ENCODE measurements at places on chromosomes 5 and 9. TPM values are rescaled to one million over a fixed set of nuclear protein-coding genes. Genes with fewer than 3 reads are reported as not detected.

GRCh38 chr9:124372038-124372437 is 43.2 kb downstream of the PSMB7 start:
- H3K27me3 ChIP-seq, result no peaks in the 10 kb centered on the region
- no peak overlapping the region for H3K4me3 ChIP-seq
- no peaks in the 10 kb centered on the region for H3K4me1 ChIP-seq
- H3K36me3 ChIP-seq, result peaks cover 6% of the 10 kb centered on the region
- H3K27ac ChIP-seq, result no peak overlapping the region
- DNase-seq, result no peak

- peaks cover 8% of the 10 kb centered on the region for H3K4me1 ChIP-seq
- H3K27me3 ChIP-seq, result no peaks in the 10 kb centered on the region
- H3K27ac ChIP-seq, result no peak overlapping the region
- H3K4me3 ChIP-seq, result no peak overlapping the region
Observed at GRCh38 chr5:37121027-37121426, 128.1 kb downstream of the CPLANE1 start.

GRCh38 chr5:142829801-142830220 is 59.6 kb downstream of the ARHGAP26 start:
- H3K36me3 ChIP-seq, result no peaks in the 10 kb centered on the region
- no peak overlapping the region for H3K27ac ChIP-seq
- H3K4me1 ChIP-seq, result peaks cover 43% of the 10 kb centered on the region
- no peak overlapping the region for H3K4me3 ChIP-seq

DNA sequence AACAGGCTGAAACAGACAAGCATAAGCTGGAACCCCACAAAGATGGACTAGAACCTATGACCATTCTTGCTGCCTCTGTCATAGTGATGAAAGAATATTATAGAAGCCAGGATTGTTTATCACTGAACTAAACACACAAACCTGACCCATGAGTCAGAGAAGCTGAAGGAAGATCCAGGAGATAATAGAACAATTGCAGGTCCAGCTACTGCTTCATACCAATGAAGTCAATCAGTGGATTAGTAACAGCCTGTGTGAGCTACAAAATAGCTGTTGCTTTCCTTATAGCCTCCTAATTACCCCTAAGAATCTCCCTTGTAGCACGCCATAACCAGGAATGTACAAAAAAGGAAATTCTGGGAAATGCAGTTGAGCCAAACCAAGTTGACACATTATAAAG is 459.9 kb upstream of the ZNF462 start:
- H3K27ac ChIP-seq, result no peak overlapping the region
- H3K36me3 ChIP-seq, result no peaks in the 10 kb centered on the region
- H3K4me3 ChIP-seq, result no peak overlapping the region
- no peaks in the 10 kb centered on the region for H3K27me3 ChIP-seq
- no peak for DNase-seq
- H3K4me1 ChIP-seq, result no peaks in the 10 kb centered on the region

- no peaks in the 10 kb centered on the region for H3K4me1 ChIP-seq
- H3K27ac ChIP-seq, result no peak overlapping the region
- no peaks in the 10 kb centered on the region for H3K36me3 ChIP-seq
- no peak for DNase-seq
- H3K4me3 ChIP-seq, result no peak overlapping the region
Observed at GRCh38 chr9:83569326-83569725, 31.1 kb upstream of the FRMD3 start.

SSBP2 gene
- total RNA-seq, result 30.3 TPM

- H3K27ac ChIP-seq, result no peak overlapping the region
- no peak overlapping the region for H3K4me3 ChIP-seq
- no peaks in the 10 kb centered on the region for H3K36me3 ChIP-seq
- peaks cover 8% of the 10 kb centered on the region for H3K27me3 ChIP-seq
- H3K4me1 ChIP-seq, result peaks cover 2% of the 10 kb centered on the region
Observed at GRCh38 chr5:79840084-79840990, 150.7 kb downstream of the CMYA5 start.

GRCh38 chr5:56686337-56687195 is 128.8 kb upstream of the MAP3K1 start:
- no peak overlapping the region for H3K4me3 ChIP-seq
- no peaks in the 10 kb centered on the region for H3K27me3 ChIP-seq
- DNase-seq, result no peak
- H3K36me3 ChIP-seq, result peaks cover 11% of the 10 kb centered on the region

DNA sequence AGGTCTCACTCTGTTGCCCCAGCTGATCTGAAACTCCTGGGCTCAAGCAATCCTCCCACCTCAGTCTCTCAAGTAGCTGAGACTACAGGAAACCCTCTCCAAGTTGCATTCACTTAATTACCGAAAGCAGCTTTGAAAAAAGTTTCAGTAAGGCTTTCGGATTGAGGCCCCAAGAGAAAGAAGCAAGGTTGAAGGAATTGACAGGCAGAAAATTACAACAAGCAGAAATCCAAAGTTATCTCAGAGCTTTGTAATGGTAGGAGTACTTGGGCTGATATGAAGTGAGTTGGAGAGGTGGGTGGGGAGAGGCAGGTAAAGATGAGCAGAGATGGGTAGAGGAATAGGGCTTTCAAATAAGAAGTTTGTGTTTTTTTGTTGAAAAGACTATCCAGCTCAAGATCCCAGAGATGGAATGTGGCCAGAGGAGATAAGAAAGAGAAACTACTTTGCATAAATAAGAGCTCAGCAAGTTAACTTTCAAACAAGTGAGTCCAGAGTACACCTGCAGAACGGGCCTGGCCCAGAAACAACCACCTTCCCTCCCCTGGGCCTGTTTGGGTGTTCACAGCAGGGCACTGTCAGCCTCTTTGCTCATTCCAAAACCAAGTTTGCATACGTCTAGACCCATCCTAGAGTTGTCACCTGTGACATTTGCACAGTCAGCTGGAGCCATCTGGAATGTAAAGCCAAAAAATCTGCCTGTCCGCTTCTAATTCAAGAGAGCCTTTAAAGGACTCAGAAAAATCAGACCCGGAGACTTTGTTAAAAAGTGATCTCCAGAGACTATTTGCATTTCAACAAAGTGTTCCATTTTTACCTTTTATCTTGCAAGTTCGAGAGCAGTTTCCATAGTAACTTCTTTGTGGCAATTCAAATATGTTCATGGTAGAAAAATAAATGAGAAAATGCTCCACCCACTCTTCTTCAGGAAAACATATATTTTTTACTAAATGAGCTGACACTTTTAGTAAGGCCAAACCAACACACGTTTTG is 2.2 kb upstream of the CLINT1 start:
- H3K27ac ChIP-seq, result peak overlapping the region; percentile 60
- H3K4me3 ChIP-seq, result peak overlapping the region; percentile 8
- no peaks in the 10 kb centered on the region for H3K27me3 ChIP-seq

DNA sequence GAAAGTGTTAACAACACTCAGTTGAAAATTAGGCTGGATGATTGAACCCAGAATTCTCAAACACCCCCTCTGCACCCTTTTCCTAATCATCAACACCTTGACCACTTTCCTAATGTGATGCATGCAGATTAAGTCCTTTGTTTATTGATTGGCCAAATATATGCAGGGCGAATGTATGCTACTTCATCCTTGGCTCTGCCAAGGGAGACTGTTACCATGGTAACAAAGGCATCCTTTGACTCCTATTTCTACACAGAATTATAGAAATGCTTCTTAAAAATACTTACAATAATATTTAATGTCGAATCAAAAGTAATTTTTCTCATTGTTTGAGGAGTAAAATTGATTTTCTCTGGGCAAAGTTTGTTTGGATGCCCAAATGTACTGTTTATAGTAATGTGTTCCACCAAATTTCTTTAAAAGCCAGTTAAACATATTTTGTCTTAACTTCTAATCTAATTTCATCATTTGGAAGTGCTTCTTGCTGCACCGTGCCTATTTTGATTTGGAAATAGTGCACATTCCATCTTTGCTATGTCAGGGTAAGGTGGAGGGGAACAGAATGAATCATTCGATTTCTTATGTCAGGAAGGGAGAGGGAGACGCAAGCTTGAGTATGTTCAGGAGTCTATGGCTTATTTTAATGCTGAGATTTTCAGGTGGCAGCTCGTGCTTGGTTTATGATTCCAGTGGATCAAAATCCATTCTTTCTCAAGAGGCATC is 1384.3 kb upstream of the WWC1 start:
- H3K4me1 ChIP-seq, result no peaks in the 10 kb centered on the region
- no peaks in the 10 kb centered on the region for H3K36me3 ChIP-seq
- H3K4me3 ChIP-seq, result no peak overlapping the region
- no peaks in the 10 kb centered on the region for H3K27me3 ChIP-seq
- H3K27ac ChIP-seq, result no peak overlapping the region

Data from activated CD4-positive, alpha-beta memory T cell treated with anti-CD3 and anti-CD28 coated beads, Interleukin-2, amount 10 ng/mL, durations not matched to agents 7 days and 5 days (primary cell).